ENCODE measurements at places on chromosomes 13 and 19. TPM values are rescaled to one million over a fixed set of nuclear protein-coding genes. Genes with fewer than 3 reads are reported as not detected.

GRCh38 chr13:112709825-112710783 lies 20.3 kb downstream of the ATP11A start:
- no peak for DNase-seq

DNA sequence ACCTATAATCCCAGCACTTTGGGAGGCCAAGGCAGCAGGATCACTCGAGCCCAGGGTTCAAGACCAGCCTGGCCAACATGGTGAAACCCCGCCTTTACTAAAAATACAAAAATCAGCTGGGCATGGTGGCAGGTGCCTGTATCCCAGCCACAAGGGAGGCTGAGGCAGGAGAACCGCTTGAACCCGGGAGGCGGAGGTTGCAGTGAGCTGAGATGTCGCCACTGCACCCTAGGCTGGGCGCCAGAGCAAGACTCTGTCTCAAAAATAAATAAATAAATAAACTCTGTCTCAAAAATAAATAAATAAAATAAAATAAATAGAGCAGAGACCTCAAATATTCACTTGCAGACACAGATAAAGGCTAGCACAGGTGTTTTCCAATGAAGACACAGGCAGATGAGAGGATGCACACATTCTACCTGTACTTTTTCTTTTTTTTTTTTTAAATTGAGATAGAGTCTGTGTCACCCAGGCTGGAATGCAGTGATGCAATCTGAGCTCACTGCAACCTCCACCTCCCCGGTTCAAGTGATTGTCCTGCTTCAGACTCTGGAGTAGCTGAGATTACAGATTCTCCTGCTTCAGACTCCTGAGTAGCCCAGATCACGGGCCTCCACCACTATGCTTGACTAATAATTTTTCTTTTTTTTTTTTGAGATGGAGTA lies 2.7 kb upstream of the RPS16 start:
- DNase-seq = no peak

GRCh38 chr19:37669450-37669914 lies 14.2 kb upstream of the ZFP30 start:
- DNase-seq = no peak

GRCh38 chr13:48506092-48506701 lies 26.7 kb downstream of the RCBTB2 start:
- no peak for DNase-seq

SLC25A42 gene
- total RNA-seq = 8.0 TPM

ANGPTL4 gene
- total RNA-seq = 0.59 TPM

FAM83E gene
- total RNA-seq = 3.3 TPM
